Epithelial cell of proximal tubule (primary cell): ENCODE measurements at places on chromosomes 2 and 18. TPM values are rescaled to one million over a fixed set of nuclear protein-coding genes. Genes with fewer than 3 reads are reported as not detected.

The NEB gene
- total RNA-seq, result under 0.01 and 0.07 TPM in 2 replicates

The NT5DC4 gene
- not detected in 2 replicates for total RNA-seq

GRCh38 chr18:79613186-79613931 lies 66.2 kb upstream of the CTDP1 start:
- DNase-seq, result no peak

The TMEM163 gene
- 0.40 and 0.65 TPM in 2 replicates for total RNA-seq

DNA sequence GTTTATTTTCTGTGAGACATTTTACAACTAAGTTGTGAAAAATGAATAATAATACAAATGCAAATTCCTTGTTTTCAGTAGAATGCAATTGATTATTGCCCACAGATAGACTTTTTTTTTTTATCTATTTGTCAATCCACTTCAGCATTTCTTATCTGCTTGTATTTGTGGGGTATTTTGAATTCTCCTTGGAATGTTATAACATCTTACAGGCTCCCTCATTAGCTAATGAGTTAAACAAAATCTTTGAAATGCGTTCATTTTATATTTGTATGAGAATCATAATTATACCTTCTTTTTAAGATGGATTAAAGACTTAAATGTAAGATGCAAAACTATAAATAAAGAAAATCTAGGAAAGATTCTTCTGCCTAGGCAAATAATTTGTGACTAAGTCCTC lies 114.2 kb downstream of the CALCRL start:
- no peak for DNase-seq

GRCh38 chr2:52622266-52622665 lies 1145.3 kb upstream of the CHAC2 start:
- DNase-seq, result no peak

The MYCN gene
- total RNA-seq, result 0.51 and 3.0 TPM in 2 replicates

GRCh38 chr18:55317864-55318263 lies 270.1 kb downstream of the TCF4 start:
- no peak for DNase-seq

- DNase-seq, result no peak
Observed at GRCh38 chr2:229443546-229444268, 172.6 kb upstream of the PID1 start.

DNA sequence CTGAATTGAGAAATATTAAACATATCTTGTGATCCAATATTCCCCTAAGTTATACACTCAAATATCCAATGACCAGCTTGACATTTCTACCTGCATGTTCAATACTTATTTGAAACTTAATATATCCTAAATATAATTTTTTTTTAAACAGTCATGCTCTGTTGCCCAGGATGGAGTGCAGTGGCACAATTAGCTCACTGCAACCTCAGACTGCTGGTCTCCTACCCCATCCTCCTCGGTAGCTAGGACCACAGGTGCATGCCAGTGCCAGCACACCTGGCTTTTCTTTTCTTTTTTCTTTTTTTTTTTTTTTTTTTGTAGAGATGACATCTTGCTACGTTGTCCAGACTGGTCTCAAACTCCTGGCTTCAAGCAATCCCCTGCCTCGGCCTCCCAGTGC lies 4.2 kb downstream of the KYNU start:
- DNase-seq, result no peak

DNA sequence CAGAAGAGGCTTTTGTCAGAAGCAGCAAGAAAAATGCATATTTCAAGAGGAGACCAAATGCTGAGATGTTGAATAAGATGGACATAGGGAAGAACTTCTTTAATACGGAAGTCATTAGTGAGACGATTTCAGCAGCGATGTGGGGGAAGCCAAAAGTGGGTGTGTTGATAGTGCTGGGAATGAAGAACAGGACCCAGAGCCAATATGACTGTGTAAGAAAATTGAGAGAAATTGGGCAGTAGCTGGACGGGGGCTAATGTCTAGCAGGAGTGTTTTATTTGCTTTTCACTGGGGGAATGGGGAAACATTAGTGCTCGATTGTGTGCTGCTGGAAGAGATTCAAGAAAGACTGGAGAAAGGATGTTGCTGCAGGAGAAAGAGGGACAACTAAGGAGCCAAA lies 788.7 kb upstream of the KLHL29 start:
- DNase-seq, result no peak

DNA sequence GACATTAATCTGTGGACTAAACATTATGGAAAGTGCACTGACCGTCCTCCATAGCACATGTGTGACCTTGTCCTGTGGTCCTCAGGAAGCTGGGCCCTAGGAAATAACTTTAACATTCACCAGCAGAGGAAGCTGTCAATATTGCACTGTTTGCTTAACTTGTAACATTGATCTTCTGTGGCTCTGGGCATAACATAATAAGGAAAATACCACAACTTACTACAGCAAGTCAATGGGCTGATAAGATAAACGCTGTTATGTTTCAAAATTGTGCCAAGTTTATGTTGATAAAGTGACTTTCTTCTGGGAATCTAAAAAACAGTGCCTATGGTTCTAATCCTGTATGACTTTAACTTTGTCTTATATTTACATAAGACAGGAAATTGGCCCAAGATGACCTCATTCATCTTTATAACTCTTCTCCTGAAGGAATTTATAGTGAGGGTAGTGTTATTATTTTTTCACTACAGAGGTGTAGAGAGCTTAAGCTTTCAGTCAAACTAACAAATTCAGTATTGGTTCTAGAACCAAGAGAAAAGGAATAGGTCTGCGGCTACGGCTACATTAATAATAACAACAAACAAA lies 113.7 kb upstream of the MAP4K3 start:
- DNase-seq, result no peak

- DNase-seq, result no peak
Observed at GRCh38 chr2:164717000-164717803, 95.9 kb upstream of the GRB14 start.

- no peak for DNase-seq
Observed at GRCh38 chr2:121155502-121156056, 129.4 kb downstream of the TFCP2L1 start.

DNA sequence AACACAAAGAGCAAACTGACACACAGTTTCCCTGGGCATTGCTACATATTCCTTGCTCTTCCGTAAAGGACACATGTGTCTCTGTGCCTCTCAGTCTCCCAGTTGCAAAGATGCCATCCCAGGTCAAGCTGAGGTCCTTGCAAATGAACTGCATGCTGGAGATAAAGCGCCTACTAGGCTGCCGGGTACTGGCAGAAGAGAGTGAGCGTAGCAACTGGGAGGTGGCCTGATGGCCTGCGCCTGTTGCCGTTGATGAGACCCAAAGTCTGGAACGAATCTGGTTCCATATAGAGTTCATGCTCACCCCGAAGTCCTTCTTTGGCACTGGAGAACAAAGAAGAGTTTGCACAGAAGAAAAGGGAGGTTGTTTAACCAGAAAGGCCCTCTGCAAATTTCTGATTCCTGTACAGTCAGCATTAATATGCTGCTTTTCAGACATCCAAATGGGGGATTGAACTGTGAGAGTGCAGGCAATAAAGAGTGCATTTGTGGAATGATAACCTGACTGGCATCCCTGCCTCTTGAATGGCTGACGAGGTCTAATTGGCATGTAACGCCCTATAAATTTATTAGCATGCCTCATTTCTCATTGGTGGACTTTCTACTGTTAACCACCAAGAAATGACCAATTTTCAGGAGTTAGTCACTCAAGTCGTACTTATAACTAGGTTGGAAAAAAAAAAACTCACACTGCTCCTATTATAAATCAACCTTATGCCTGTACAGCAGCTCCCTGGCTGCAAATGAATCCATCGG lies 78.7 kb downstream of the GBX2 start:
- DNase-seq, result no peak
